ENCODE measurements at places on chromosomes 5 and 9. TPM values are rescaled to one million over a fixed set of nuclear protein-coding genes. Genes with fewer than 3 reads are reported as not detected.

The F12 gene
- total RNA-seq = 2.2 TPM

The ATG12 gene
- 48.9 TPM for total RNA-seq

The FAM221B gene
- not detected for total RNA-seq

DNA sequence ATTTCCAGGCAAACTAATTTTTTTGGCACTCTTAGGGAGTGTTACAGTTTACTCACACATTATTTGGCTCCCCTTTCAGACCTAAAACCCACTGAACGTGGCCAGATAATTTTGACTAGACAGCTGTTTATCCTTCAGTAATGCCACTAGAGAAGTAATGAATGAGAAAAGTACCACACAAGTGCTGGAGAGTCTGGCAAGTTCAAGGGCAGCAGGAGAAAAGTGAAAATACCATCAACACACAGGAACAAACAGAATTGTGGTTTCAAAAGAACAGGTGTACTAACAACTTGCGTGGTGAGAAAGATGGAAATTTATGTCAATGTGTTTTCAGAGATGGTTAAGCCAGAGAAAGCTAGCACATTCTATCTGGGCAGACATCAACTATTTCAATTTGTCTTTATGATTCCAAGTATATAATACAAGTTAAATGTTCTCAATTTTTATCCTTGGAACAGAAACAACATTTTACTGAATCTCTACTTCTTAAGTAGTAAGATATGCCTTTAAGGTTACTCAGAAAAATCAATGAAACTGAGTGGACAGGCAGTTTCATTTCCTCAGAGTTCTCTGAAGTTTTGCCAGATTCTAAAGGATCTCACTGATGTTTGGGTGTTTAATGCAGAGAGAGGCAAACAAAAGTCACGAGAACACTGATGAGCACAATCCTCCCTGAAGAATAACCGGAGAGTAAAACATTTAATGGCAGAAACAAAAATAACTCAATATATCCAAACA, 91.0 kb downstream of the ARSB start:
- DNase-seq = no peak
- H3K27me3 ChIP-seq = peaks cover 11% of the 10 kb centered on the region
- no peak overlapping the region for H3K27ac ChIP-seq
- H3K4me3 ChIP-seq = no peak overlapping the region

- peak overlapping the region; percentile 81 for H3K27ac ChIP-seq
- H3K4me1 ChIP-seq = peaks cover 13% of the 10 kb centered on the region
- H3K4me3 ChIP-seq = peak overlapping the region; percentile 93
- peaks cover 9% of the 10 kb centered on the region for H3K27me3 ChIP-seq
- DNase-seq = peak; percentile 31
These were observed 760 bp downstream of the ALDH1B1 start for GRCh38 chr9:38393128-38393796.

The DRD1 gene
- not detected for total RNA-seq

- no peaks in the 10 kb centered on the region for H3K4me1 ChIP-seq
- DNase-seq = no peak
- H3K27ac ChIP-seq = no peak overlapping the region
- H3K4me3 ChIP-seq = no peak overlapping the region
These were observed 632.9 kb upstream of the TLE4 start for GRCh38 chr9:78938821-78939220.

GRCh38 chr9:136511670-136512592, 29.1 kb upstream of the SEC16A start:
- no peaks in the 10 kb centered on the region for H3K4me1 ChIP-seq
- peaks cover 3% of the 10 kb centered on the region for H3K36me3 ChIP-seq
- H3K27ac ChIP-seq = no peak overlapping the region
- no peak for DNase-seq
- H3K27me3 ChIP-seq = no peaks in the 10 kb centered on the region

The GPX3 gene
- not detected for total RNA-seq

- H3K4me3 ChIP-seq = no peak overlapping the region
- no peak for DNase-seq
- peaks cover 2% of the 10 kb centered on the region for H3K36me3 ChIP-seq
These were observed 69.4 kb downstream of the TMEM167A start for GRCh38 chr5:83007755-83008154.

DNA sequence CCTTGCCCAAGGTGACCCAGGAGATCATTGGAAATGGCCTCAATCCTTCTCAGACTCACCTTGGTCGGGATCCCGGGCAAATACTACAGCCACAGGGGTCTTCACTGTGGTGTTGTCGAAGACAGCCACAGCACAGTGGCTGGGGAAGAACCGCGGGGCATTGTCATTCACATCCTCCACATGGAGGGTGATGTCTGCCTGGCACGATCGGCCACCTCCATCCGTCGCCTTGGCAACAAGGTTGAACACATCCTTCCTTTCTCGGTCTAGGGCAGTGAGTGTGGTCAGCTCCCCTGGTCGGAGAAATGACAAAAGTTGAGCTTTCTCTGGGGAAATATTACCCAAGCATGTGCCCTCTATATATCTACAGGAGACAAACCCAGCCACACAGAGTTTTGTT, 56.8 kb downstream of the FAT2 start:
- no peak for DNase-seq
- no peaks in the 10 kb centered on the region for H3K36me3 ChIP-seq
- peaks cover 4% of the 10 kb centered on the region for H3K4me1 ChIP-seq
- H3K27ac ChIP-seq = no peak overlapping the region
- peaks cover 5% of the 10 kb centered on the region for H3K27me3 ChIP-seq

The BDP1 gene
- 37.5 TPM for total RNA-seq

DNA sequence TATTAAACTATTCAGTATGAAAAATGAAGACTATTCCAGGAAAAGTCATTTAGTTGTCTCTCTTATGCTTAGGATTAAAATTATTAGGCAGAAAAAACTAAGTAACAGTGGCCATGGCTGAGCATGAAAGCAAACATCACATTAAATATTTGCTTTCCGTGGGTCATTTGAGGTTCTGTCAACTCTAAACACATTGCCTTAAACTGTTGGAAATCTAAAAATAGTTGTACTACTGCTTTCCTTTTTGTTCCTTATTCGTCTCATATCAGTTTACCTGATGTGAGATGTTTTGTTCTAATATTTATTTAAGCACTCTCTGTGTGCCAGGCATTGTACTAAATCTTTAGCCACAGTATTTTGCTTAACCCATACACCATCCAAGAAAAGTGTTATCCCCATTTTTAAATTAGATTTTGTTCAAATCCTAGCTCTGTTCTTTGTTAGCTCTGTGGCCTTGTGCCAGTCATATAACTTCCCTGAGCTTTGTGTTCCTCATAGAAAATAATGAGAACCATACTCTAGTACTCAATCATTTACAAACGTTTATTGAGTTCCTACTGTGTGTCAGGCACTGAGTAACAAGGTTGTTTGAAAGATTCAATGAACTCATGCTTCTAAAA, 18.7 kb upstream of the ZNF608 start:
- DNase-seq = no peak
- no peaks in the 10 kb centered on the region for H3K36me3 ChIP-seq
- no peaks in the 10 kb centered on the region for H3K27me3 ChIP-seq
- H3K27ac ChIP-seq = no peak overlapping the region

GRCh38 chr5:126953640-126954039, 76.7 kb downstream of the MARCHF3 start:
- peaks cover 3% of the 10 kb centered on the region for H3K36me3 ChIP-seq
- H3K4me3 ChIP-seq = no peak overlapping the region
- no peaks in the 10 kb centered on the region for H3K4me1 ChIP-seq

DNA sequence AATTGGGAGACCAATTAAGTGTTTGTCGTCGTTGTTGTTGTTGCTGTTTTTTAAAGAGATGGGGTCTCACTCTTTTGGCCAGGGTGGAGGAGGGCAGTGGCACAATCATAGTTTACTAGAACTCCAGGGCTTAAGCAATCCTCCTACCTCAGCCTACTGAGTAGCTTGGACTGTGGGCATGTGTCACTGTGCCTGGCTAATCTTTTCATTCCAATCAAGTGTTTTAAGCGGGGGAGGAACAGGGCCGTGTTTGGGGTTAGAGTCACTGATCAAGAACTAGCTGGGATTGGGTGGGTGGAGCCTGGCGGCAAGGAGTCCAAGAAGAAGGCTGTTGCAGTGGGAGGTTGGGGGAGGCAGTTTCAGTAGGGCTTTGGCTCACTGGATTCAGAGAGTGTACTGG, 13.8 kb downstream of the SNX30 start:
- no peak overlapping the region for H3K27ac ChIP-seq
- peaks cover 13% of the 10 kb centered on the region for H3K4me1 ChIP-seq
- peaks cover 20% of the 10 kb centered on the region for H3K36me3 ChIP-seq
- no peak overlapping the region for H3K4me3 ChIP-seq
- no peak for DNase-seq
- H3K27me3 ChIP-seq = no peaks in the 10 kb centered on the region

The PDE6A gene
- total RNA-seq = not detected

The OTULINL gene
- 67.7 TPM for total RNA-seq

The BAAT gene
- not detected for total RNA-seq

DNA sequence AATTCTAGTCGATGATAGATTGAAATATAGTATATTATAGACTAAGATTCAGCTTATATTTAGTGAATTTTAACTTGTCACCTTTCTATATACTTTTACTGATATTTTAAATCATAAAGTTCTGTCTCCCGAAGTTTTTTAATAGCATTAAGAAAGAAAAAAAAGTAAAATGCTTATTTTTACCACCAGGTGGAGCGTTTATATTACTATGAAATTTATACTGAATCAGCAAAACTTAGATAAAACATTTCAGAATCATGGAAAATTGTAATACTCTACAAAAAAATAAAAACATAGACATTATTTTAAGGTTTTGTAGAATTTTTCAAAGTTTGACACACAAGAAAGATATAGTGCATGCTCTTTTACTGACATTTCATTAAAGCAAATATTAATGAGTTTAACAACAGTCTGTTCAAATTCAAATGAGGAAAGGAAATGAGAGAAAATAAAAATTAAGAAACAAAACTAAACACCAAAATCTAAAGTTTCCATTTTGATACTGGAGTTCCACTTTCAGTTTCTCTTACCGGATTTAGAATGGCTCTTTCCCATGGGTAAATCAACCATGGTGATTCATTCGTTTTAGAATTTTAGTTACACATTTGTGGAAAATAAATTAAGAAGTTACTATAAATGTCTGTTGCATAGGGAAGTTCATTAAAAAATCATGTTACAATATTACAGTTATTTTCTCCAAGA, 1035.3 kb downstream of the CDH12 start:
- no peak for DNase-seq
- H3K27me3 ChIP-seq = no peaks in the 10 kb centered on the region
- H3K4me1 ChIP-seq = no peaks in the 10 kb centered on the region

DNA sequence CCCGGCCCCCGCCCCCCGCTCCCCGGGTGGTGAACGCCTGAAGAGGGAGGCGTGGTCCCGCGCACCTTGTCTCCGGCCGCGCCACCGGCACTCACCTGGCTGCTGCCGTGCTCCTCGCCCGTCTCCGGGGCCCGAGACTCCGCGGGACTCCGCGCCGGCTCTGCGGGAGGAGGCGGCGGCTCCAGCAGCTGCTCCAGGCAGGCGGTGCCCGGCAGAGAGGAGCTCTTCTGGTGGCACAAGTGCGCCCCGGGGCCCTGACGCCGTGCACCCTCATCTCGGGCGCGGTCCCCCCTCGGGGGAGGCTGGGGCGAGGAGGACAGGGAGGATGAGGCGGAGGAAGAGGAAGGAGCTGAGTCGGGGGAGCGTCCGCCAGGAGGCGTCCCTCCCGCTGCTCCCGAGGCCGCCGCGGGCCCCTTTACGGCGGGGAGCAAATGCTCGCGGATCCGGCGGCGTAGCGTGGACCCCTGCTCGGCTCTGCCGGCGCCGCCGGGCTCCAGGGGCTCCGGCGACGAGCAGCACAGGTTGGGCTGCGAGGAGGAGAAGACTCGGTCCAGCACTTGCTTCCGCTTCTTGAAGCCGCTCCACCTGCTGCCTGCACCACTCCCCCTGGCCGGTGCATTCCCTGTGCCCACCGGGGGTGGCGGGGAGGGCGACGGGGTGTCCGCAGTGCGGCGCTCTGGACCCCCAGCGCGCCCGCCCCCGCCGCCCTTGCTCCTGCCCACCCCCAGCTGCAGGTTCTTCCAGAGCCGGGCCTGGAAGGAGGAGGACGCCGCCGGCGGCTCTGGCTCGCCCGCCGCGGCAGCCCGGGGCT, 928 bp downstream of the MCTP1 start:
- peak overlapping the region; percentile 46 for H3K4me3 ChIP-seq
- DNase-seq = peak; percentile 62
- no peaks in the 10 kb centered on the region for H3K36me3 ChIP-seq
- no peak overlapping the region for H3K27ac ChIP-seq
- peaks cover 8% of the 10 kb centered on the region for H3K4me1 ChIP-seq

GRCh38 chr5:105931881-105932421, 1738.8 kb downstream of the EFNA5 start:
- no peaks in the 10 kb centered on the region for H3K36me3 ChIP-seq
- no peak for DNase-seq
- no peak overlapping the region for H3K4me3 ChIP-seq
- no peaks in the 10 kb centered on the region for H3K27me3 ChIP-seq
- no peak overlapping the region for H3K27ac ChIP-seq

- H3K4me3 ChIP-seq = no peak overlapping the region
- no peak overlapping the region for H3K27ac ChIP-seq
- H3K36me3 ChIP-seq = no peaks in the 10 kb centered on the region
- DNase-seq = no peak
These were observed 11.7 kb upstream of the ERBIN start for GRCh38 chr5:65914641-65915196.

DNA sequence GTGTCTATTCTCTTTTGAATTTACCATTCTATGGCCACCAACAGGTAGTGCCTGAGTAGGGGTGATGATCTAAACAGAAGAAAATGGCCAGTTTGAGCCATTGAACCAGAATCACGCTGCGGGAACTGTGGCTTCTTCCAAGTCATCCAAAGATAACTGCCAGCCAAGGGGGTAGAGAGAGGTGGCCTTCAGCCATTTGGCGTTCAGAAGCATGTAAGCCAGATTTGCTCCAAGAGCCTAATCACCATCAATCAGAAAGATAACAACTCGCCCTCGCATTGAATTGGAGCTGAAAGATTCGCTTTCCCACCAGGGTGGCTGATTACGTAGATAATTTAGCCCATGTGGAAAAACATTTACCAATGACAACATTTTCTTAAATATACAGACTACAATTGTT, 1302.7 kb upstream of the DMAC1 start:
- no peaks in the 10 kb centered on the region for H3K4me1 ChIP-seq
- no peak for DNase-seq
- H3K4me3 ChIP-seq = no peak overlapping the region
- H3K36me3 ChIP-seq = no peaks in the 10 kb centered on the region

The LHFPL2 gene
- 2.4 TPM for total RNA-seq

- H3K4me1 ChIP-seq = no peaks in the 10 kb centered on the region
- DNase-seq = no peak
- H3K36me3 ChIP-seq = no peaks in the 10 kb centered on the region
- no peak overlapping the region for H3K4me3 ChIP-seq
These were observed 404.7 kb downstream of the TLE4 start for GRCh38 chr9:79976257-79977073.

GRCh38 chr9:123359546-123359945, 3.5 kb downstream of the CRB2 start:
- peaks cover 2% of the 10 kb centered on the region for H3K27me3 ChIP-seq
- H3K4me1 ChIP-seq = peaks cover 17% of the 10 kb centered on the region
- H3K27ac ChIP-seq = no peak overlapping the region
- no peak for DNase-seq
- no peaks in the 10 kb centered on the region for H3K36me3 ChIP-seq
